ENCODE measurements at places on chromosomes 2 and 18.

DNA sequence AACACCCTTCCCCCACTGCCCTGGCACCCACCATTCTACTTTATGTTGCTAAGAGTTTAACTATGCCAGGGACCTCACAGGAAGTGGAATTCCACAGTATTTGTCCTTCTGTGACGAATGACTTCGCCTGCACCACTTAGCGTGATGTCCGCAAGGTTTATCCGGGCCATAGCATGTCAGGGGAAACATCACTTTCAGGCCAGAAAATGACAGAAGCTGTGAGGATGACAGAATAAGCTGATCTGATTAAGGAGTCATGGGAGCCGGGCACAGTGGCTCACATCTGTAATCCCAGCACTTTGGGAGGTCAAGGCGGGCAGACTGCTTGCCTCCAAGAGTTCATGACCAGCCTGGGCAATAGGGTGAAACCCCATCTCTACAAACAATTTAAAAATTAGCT is 248.8 kb downstream of the EIPR1 start:
- DNase-seq, result no peak

DNA sequence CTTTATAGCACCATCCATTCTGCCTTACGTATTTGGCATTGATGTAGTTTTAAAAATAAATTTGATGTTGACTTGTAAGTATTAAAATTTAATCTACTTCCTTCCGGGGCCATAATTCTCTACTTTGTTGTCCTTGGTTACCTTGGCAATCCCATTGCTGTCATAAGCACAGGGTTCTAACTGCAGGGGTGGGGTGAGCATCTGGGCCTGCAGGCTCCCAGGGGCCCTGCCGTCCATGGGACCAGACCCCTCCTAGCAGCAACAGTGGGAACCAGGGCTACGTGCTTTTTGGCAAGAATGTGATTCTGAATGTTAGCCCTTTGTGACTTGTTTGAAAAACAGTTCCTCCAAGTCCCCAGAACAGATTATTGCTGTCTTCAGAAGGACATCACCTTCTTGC is 4.9 kb downstream of the ASAP2 start:
- no peak for DNase-seq

DNA sequence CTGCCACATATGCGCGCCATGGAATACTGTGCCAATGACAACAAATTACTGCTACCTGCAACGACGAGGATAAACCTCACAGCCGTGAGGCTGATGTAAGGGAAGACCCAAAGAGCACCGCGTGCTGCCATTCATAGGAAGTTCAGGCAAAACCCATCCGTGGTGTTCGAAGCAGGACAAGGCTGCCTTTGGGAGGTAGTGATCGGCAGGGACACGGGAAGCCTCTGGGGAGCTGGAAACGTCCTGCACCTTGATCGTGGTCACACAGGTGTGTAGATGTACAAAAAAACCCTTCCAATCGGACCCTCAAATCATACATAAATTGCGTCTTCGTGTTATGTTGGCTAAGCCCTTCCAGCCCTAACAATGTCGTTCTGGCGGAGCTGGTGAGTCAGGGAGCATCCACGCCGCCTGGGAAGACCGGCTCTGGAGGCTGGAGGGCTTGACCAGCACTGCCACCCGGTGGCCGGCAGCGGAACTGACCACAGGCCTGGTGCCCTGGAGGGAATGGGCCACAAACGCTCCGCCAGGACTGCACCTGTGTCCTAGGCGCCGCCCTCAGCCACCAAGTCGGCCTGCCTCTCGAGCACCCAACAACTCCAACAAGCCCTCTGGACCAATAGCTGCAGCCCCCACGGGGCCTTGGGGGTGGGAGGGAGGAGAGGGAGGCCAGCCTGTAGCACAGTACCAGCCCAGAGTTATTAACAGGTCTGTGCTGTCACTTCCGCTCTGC is 4.1 kb upstream of the NEURL3 start:
- DNase-seq, result peak; percentile 43

DNA sequence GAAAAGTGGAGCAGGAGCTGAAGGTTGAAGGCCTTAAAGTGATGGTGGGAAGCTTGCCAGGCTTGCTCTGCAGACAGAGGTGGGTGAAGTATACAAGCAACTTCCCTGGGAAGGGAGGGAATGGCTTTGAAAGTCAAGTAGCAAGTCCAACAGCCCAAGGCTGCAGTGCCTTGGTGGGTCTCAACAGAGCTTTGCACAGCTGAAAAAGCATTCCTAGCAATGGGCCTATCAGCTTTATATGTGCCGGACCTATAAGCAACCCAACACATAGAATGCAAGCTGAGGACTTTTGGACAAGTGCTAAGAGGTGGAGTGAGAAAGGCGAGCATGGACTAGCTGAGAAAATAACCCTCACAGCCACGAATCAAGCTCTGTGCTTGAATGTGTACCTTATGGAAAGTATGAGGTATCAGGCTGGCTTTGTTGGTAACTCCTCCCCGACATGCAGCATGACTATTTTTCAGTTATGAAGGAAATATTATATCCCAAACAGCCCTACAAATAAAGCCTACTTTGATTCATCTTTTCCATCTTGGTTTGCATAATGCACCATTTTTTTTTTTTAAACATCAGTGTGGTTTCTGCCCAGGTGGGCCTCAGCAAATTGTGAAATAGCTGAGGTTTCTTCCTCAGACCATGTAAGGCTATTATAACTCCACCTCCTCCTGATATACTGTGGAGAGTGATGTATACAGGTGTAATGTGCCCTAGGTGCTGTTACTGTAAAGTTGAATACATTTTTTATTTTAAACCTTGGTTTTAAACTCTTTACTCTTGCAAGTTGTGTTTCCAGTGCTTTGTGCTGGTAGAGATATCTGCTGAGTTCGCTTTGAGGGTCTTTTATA is 241.4 kb upstream of the CXCR4 start:
- DNase-seq, result no peak

GRCh38 chr2:5360081-5360480 is 332.1 kb upstream of the SOX11 start:
- DNase-seq, result no peak

- DNase-seq, result no peak
Observed at GRCh38 chr2:168850846-168851245, 39.4 kb downstream of the SPC25 start.

DNA sequence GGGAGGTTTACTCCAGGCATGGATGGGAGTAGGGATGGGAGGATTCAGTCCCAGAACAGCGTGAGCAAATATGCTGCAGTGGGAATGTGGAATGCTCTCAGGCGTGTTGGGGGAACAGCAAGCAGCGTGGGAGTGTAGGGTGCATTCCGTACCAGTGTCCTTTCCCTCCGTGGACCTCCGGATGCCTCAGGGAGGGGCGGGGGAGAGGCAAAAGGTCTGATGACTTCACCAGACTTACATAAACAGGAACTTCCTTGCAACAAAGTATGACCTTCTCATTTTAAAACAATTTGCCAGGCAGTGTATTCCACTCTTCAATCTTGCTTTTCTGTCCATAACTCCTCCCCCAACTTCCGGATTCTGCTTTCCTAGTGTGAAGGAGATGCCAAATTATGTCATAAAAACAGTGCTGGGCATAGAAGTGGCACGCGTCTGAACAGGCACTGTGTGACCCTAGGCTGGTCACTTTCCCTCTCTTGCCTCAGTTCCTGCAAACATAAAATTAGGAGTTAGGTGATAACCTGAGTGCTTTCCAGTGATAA is 36.9 kb downstream of the RPL37A start:
- no peak for DNase-seq

- DNase-seq, result no peak
Observed at GRCh38 chr2:37357530-37357929, 13.1 kb downstream of the QPCT start.

- DNase-seq, result no peak
Observed at GRCh38 chr2:202765436-202765835, 106.1 kb downstream of the ICA1L start.

- DNase-seq, result no peak
Observed at GRCh38 chr18:67728364-67728763, 211.8 kb upstream of the DSEL start.

DNA sequence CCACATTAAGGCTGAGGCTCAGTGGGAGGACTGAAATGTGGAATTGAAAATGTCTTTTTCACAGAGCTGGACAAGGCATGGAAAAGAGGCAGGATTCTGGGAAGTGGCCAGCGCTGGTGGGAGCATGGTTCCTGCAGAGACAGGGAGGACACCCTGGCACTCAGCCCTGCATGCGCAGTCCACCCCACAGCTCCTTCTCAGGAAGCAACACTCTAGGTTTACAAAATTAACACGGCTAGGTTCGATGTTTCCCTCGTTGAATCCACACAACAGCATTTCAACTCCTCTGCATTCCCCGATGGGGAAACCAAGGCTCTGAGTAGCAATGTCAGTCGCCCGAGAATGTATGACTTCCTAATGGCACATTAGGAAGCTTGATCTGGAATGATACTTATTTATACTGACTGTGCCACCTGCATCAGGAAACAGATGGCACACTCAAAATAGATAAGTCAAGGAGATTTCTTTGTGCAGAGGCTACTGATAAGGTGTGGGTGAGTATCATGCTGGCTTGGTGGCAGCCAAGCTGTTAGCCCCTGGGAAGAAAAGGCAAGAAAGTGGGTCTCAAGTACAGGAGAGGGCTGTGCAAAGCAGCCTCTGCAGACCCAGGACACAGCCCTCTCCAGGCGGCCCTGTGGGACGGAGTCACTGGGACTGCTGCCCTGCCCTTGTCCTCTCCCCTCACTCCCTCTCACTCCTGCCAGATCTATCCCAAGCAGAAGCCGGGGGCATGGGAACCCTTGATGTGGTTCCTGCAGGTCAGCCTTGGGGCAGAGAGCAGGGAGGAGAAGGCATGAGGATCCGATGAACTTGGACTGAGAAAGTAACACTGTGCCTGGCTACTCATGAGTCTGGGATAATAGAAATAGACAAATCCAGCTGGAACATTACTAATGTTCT is 158.4 kb upstream of the FHL2 start:
- no peak for DNase-seq

DNA sequence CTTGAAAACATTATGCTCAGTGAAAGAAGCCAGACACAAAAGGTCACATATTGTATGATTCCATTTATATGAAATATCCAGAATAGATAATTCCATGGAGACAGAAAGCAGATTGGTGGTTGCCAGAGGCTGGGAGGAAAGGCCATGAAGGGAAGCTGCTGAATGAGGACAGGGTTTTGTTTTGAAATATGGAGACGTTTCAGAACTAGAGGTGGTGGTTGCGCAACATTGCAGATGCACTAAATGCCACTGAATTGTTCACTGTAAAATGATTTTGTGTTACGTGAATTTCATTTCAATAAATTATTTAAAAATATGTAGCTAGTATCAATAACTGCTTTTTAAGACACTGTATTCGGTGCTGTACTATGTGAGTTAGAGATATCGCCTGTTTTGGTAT is 101.7 kb upstream of the ZNF236 start:
- DNase-seq, result no peak

- no peak for DNase-seq
Observed at GRCh38 chr2:144180131-144180530, 339.8 kb downstream of the ZEB2 start.

DNA sequence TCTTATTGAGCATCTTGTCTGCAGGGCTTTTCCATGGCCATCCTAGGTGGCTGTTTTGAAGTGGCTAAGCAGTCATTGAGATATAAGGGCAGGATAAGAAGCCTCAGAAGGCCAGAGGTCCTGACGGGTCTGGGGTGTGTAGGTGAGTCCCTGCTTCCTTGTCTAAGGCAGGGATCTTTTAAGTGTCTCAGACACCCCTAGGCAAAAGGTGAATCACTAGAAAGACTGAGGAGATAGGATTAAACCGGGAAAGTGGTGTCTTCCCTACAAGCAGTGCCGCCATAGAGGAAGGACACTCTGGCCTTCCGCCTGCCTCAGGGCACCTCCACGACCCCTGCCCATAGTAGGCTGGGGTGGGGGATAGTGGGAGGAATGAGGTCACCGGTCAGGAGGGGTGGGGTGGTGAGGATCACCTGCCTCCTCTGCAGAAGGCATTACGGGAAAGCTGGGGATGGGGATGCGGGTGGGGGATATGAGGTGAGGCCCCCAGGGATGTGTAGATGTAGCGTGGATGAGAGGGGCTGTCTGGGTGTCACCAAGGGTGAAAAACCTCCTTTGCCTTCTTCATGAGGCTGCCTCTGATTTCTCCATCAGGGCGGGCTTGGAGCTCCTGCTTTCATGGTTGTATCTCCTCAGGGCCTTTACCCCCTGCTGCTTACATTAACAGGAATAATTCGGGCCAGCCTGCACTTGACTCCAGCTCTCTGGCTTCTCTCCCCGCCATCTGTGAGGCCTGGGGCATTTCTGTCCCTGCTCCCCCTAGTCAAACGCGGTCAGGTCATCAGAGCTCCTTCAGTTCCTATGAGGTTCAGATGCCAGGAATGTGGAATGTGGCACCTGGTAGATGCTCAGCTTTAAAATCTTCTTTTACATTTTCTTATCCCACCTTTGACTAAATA is 244.0 kb downstream of the DYSF start:
- no peak for DNase-seq

DNA sequence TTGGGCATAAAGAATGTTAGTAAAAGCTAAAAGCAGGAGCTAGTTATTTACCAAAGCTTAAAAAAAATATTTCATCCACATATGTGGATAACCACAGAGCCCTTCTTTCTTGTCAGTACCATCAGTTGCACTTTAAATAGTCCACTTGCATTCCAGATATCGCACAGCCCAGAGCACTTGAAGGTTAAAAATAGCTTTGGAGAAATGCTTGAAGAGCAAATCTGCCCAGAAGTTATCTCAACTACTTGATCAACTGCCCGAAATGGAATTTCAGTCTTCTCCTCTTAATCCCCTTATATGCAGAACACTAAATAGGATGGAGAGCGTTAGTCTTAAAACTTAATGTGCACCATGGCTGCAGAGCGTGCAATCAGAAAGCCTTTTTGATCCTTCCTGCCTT is 148.3 kb downstream of the PLEKHA3 start:
- no peak for DNase-seq

- DNase-seq, result no peak
Observed at GRCh38 chr2:120344976-120345581, 857 bp upstream of the INHBB start.

DNA sequence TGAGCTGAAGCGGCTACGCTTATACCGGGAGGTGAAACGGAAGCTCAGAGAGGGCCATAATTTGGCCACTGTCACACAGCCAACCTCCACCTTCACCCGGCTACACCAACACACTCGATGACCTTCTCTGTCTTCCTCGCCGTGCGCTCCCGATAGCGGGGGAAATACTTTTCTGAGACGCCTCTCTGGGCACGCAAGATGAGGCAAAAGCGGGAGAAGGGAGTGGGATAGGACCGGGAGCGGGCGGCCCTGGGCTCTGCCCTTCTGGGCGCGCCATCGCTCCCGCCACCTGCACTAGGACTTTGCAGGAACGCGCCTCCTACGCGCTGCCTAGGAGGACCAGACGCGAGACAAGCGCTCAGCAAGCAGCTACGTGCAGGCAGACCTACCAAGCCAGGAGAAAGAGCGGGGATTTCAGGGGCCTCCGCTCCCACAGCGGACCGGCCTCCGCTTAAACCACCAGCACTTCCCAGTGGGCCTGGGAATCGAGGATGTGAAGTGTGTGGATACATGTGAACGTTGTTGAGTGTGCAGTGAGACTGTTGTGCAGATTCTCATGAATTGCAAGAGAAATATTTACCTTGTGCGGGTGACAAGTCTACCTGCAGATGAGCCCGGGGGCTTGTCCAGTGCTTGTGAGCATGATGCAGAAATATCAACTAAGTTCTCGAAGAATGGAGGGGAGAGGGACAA is 11.4 kb downstream of the SIX3 start:
- no peak for DNase-seq

GRCh38 chr18:49565612-49566011 is 3.8 kb downstream of the LIPG start:
- no peak for DNase-seq

Data from CD4-positive, alpha-beta T cell treated with Interleukin-6 at 100 ng/mL for 8 hours (primary cell).